Fibroblast of villous mesenchyme (primary cell): ENCODE measurements at places on chromosomes 7 and 10. TPM values are rescaled to one million over a fixed set of nuclear protein-coding genes. Genes with fewer than 3 reads are reported as not detected.
A peak's percentile ranks its signal among the peaks of the same experiment; 100 is the strongest.

- no peak for DNase-seq
These were observed 31.2 kb upstream of the IKZF1 start for GRCh38 chr7:50273301-50273700.

GRCh38 chr7:71783779-71784178, 628.4 kb downstream of the CALN1 start:
- DNase-seq = no peak

GRCh38 chr10:13913897-13914296, 327.1 kb downstream of the PRPF18 start:
- DNase-seq = no peak

DNA sequence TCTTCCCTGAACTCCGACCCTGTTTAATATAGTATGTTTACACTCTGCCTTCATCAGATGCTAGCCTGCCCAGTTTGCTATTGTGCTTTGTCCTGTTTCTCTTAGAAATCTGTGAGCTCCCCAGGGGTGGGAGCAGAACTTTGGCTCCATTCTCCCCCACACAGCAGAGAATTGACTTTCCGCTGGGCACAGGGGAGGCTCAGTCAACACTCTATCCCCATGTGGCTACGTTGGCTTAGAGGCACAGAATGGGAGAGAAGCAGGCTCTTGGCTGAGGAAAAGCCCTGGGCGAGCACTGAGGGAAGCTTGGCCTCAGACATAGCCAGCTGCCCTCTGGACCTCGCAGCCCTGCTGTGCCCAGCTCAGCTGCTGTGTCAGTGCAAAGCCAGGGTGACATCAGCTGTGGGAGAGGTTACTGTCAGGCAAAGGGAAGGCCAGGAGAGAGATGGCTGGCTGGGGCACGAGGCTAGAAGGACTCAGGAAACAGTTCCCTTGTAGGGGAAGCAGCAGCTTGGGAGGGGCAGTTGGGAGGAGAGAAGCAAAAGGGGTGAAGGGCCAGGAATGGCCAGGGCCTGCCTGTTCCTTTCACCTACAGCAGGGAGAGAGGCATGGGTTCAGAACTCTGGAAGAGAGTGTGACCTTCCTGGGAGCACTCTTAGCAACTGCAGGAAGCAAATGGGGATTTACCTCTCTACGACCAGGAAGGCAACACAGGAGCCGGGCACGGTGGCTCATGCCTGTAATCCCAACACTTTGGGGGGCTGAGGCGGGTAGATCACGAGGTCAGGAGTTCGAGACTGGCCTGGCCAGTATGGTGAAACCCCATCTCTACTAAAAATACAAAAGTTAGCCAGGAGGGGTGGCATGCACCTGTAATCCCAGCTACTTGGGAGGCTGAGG, 5.8 kb upstream of the SCD start:
- DNase-seq = no peak

- DNase-seq = no peak
These were observed 28.3 kb downstream of the MGAM2 start for GRCh38 chr7:142139597-142140400.

- no peak for DNase-seq
These were observed 658.6 kb upstream of the FOXK1 start for GRCh38 chr7:4023502-4023901.

DNA sequence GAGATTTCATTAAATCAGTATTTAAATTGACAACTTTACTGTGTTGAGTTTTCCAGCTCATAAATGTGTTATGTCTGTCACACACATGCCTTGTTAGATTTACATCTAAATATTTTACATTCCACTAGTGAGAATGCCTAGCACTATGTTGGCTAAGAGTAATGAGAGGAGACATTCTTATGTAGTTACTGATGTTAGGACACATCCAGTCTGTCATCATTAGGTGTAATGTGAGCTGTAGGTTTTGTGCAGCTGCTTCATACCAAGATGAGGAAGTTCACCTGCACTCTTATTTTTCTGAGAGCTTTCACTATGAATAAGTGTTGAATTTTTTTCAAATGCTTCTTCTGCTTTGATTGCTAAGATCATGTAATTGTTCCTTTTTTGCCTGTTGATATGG, 218.0 kb upstream of the IGFBP3 start:
- DNase-seq = peak; percentile 50

DNA sequence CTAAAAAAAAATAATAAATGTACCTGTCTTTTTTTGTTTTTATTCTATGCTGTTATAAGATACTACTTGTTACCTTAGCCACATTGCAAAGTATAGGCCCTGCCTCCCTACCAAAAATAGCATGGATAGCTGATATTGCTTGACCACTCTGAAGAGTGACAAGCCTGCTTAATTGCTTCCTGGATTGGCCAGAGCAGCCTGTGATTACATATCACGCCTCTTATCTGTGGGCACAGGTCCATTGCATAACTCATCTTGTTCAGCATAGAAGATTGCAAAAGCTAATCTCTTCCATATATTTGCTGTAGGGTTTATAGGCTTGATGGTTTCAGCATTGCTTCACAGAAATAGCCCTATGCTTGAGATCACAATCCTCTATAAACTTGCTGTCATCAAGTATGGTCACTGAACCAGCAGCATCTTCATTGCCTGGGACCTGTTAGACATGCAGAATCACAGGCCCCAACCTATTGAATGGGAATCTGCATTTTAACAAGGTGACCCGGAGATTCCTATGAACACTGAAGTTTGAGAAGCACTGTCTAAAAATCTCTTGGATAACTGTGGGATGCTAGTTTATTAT, 280.8 kb upstream of the CDC14C start:
- no peak for DNase-seq

- DNase-seq = no peak
These were observed 25.0 kb upstream of the PAXIP1 start for GRCh38 chr7:155027879-155028278.

CBLL1 gene
- total RNA-seq = 30.3 and 36.3 TPM in 2 replicates

NPY gene
- total RNA-seq = not detected in 2 replicates

ADAMTS14 gene
- total RNA-seq = 0.86 and 1.6 TPM in 2 replicates

LAMB4 gene
- under 0.01 and 0.64 TPM in 2 replicates for total RNA-seq

CLDN3 gene
- total RNA-seq = not detected in 2 replicates
